ENCODE measurements at places on chromosomes 1 and 21. TPM values are rescaled to one million over a fixed set of nuclear protein-coding genes. Genes with fewer than 3 reads are reported as not detected.

The LHX8 gene
- total RNA-seq = not detected

The C1orf74 gene
- 1.3 TPM for total RNA-seq

The FNBP1L gene
- 2.6 TPM for total RNA-seq

The SPRR2E gene
- not detected for total RNA-seq

The LCE1C gene
- not detected for total RNA-seq

The TMEM200B gene
- total RNA-seq = not detected

The KIAA1614 gene
- total RNA-seq = 0.15 TPM

The ST6GALNAC5 gene
- not detected for total RNA-seq

GRCh38 chr1:184509105-184509504, 122.3 kb downstream of the C1orf21 start:
- no peak for DNase-seq

- no peak for DNase-seq
Measured at GRCh38 chr1:109188781-109189180, 24.9 kb upstream of the SARS1 start.

DNA sequence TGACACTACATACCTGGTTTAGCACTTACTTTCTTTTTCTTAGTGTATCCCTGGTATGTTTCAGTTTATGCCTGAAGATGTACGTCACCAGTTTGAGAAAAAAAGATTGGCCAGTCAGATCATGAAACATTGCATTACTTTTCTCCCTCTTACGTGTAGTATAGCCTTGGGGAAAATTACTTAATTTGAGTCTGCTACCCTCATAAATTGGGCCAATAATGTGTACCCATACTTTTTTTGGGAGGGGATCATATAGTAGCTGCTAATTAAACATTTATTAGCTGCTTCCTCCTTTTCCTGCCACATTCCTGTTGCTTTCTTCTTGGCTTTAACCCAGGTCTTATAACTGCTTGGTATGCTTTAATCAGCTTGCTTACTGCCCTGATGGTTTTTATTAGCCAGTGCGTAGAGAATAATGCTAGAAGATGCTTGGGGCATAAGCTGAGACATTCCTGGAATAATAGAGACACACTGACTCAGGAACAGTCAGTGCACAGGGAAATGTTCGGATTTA, 32.1 kb downstream of the RABGAP1L start:
- no peak for DNase-seq

- DNase-seq = no peak
Measured at GRCh38 chr1:6331543-6332273, 61.9 kb downstream of the ACOT7 start.

DNA sequence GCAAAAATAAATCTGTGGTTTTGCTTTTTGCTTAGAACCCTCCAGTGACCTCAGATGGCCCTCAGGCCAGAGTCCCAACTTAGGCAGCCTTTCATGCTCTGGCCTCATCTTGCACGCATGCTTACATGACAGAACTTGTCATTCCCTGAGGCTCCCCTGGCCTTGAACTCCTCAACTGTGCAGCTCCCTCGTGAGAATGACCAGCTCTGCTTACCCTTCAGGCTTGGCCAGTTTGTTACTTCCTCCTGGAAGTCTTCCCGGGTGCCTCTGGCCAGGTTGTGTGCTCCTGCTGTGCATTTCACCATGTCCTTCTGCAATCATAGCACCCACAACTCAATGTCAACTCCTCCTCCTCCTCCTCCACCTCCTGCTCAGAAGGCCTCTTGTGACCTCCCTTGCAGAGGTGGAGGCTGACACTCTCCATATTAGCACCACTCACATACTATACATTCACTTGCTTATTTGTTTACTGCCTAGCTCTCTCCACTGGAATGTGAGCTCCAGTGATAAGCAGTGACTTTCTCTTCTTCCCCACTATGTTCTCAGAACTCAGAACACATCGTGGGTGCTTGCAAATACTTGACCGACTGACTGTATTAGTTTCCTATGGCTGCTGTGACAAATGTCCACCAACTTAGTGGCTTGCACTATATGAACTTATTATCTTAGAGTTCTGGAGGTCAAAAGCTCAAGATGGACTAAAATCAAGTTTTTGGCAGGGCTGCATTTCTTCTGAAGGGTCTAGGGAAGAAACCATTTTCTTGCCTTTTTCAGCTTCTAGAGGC, 41.9 kb downstream of the RCSD1 start:
- no peak for DNase-seq

DNA sequence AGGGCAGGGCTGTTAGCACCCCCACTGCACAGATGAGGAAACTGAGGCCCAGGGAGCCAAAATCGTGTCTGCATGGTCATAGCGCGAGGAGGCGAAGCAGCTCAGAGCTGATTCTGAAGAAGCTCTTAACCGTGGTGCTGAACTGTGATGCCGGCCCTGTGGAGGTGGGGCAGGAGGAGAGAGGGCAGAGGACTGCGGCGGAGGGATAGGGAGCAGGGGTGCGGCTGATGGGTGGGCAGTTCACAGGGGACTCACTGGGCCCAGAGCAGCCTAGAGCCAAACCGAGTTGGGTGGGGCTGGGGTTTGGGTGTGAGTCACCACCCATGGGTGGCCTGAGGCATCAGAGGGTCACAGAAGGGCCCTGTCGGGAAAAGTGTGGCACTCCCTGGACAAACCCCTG, 74.7 kb downstream of the RAP1GAP start:
- no peak for DNase-seq

DNA sequence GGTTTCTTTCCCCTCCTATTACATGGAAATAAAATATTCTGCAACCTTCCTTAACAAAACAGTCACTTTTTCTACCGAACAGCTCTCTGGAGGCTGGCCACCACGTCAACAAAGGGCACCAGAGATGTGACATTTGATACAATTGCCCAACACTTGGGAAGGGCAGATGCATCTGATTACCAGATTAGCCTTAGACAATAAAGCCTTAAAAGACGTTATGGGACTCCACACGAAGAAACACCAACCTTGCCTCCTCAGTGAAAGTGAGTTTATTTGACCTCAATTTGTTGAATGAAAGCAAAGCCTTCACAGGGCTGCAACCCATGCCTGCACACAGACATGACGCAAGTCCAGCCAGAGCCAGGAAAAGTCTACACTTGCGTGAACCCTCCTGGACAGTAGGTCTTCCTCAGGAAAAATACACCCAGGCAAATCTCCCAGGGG, 136.1 kb downstream of the TGFBR3 start:
- no peak for DNase-seq

DNA sequence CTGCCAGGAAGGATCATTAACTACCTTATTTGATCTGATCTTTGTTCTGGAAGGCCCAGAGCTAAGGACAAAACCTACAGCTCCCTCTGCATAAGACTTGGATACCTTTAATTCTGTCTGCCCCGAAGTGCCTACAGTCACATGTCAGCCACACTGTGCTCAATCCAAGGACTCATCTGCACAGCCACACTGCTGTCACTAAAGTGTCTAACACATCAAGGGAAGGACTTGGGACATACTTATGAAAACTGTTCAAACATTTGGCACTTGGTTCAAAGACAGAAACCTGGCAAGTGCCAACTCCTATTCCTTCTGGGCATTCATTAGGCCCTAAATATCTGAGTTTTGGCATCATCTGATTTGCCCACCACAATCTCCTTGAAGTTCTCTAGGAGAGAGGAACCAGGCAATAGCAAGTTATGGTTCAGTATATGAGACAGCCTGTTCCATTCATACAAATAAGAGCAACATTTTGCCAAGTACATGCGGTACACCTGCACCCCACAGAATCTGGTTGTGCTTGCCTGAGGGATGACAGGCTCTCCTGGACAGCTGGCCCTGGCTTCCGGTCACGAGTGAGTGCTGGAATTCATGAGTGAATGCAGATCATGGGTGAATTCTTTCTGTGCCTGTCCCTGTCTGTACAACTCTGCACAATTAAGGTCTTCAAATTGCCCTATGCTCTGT, 105.9 kb downstream of the KCNK1 start:
- no peak for DNase-seq

DNA sequence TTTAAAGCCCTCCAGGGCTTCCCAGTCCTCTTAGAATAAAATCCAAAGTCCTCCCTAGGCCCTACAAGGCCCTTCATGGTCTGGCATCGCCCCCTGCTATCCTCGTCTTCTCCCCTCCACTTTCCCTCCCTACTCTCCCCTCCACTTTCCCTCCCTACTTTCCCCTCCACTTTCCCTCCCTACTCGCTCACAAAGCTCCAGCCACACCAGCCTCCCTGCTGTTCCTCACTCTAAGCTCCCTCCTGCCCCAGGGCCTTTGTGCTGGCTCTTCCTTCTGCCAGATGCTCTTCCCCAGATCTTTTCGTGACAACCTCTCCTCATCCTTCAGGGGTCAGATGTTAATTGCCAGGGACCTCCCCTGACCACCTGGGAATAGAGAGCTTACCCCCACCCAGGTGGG, 12.8 kb downstream of the ARHGEF19 start:
- DNase-seq = no peak

GRCh38 chr21:38469642-38470041, 28.6 kb downstream of the ERG start:
- DNase-seq = no peak

DNA sequence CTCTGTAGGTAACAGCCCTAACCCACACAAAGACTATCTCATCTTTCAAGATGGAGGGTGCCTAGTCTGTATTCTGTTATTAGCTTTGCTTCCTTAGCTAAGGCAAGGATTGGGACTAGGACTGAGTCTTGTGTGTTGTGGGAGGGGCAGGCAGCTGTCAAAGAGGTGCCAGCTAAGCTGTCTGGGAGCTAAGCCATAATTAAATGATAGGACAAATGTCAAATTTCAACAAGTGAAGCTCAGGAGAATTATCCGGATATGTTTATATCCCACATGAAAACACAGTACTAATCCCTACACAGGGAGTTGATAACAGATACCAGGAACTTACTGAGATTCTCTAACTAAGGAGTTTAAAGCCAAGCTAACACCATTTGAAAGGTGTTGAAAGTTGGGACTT, 70.5 kb upstream of the NGF start:
- no peak for DNase-seq

GRCh38 chr1:117795190-117795589, 134.2 kb downstream of the GDAP2 start:
- DNase-seq = no peak

Data from naive thymus-derived CD4-positive, alpha-beta T cell (primary cell).